ENCODE measurements at places on chromosomes 6 and 20. TPM values are rescaled to one million over a fixed set of nuclear protein-coding genes. Genes with fewer than 3 reads are reported as not detected.

- H3K4me1 ChIP-seq: peaks cover 21% of the 10 kb centered on the region
- H3K4me3 ChIP-seq: no peak overlapping the region
- DNase-seq: no peak
- H3K27ac ChIP-seq: no peak overlapping the region
- no peaks in the 10 kb centered on the region for H3K36me3 ChIP-seq
Measured at GRCh38 chr20:49700411-49701185, 13.1 kb downstream of the B4GALT5 start.

The LAMA2 gene
- total RNA-seq: 0.05 TPM

DNA sequence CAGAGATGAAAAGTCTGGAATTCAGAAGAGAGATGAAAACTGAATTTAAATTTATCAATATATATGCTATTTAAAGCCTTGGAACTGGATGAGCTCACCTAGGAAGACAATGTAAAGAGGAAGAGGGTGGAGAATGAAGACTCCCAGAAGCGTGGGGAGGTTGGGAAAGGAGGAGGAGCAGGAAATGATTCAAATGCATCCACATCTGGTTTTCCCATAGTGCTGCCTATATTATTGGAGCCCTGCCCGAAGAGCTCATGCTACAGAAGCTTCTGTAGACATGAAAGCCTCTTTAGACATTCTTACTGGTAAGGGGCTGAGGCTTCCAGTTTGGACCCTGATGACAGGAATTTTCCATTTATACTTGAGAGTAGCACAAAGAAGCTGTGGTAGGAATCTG, 19.2 kb downstream of the PDE7B start:
- no peak overlapping the region for H3K27ac ChIP-seq
- no peak overlapping the region for H3K4me3 ChIP-seq
- H3K4me1 ChIP-seq: no peaks in the 10 kb centered on the region
- no peaks in the 10 kb centered on the region for H3K36me3 ChIP-seq
- no peak for DNase-seq

- H3K27ac ChIP-seq: no peak overlapping the region
- H3K27me3 ChIP-seq: no peaks in the 10 kb centered on the region
- DNase-seq: no peak
- no peak overlapping the region for H3K4me3 ChIP-seq
- no peaks in the 10 kb centered on the region for H3K4me1 ChIP-seq
Measured at GRCh38 chr6:97812940-97813339, 529.9 kb upstream of the MMS22L start.

The PROKR2 gene
- not detected for total RNA-seq

Measured in CD4-positive, alpha-beta T cell (primary cell).